NCI-H1694 (cell line): ENCODE measurements at places on chromosomes 1 and 21.

- DNase-seq, result peak; percentile 1
Measured at GRCh38 chr1:64039390-64039926, 164.0 kb upstream of the UBE2U start.

- DNase-seq, result no peak
Measured at GRCh38 chr1:48341221-48341620, 118.7 kb downstream of the SLC5A9 start.

GRCh38 chr1:219227360-219228057 lies 53.8 kb downstream of the LYPLAL1 start:
- no peak for DNase-seq

DNA sequence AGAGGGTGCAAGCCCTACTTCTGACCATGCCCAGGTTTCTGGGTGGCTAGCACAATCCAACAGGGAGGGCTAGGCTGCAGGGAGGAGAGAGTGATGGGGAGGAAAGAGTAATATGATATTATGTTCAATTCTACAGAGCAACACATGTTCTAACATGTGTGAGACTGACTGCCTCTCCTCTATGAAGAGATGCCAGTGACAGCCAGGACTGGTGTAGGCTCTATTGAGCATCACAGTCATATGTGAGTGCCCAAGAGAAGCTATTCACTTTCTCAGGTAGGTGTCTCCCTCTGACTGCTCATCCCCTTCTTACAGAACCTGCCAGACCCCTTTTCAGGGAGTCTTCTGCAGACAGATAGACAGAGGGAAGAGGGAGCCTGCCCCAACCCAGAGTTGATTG lies 446.1 kb downstream of the SIPA1L2 start:
- DNase-seq, result peak; percentile 69

DNA sequence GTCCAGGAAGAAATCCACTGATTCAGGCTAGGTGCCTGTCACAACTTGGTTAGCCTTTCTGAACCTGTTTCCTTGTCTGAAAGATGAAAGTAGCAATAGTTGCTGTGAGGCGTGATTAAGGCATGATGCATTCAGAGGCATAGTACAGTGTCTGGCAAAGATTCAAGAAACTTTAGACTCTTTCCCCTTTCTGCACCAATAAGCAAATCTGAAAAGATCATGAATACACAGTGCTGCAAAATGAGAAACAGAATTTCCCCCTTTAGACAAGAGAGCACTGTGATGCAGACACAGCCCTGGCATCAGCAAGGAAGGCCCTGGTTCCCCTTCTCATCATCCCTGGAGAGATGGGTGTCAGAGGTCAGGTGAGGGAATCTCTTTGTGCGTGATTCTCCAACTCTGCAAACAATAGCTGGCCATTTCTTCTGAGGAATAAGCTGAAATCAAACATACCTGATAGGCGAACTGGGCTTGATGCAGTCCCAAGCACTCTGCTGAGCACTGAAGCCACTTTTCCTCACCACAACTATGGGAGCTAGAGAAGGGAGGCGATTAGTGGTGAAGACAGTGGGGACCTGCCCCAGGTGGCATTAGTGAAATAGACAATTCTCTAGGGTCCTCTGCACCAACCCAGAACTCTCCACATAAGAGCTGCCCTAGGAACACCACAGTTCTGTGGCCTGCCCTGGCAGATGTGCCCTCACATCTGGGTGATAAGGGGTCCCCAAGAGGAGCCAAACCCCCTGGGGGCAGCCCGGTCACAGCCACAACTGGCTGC lies 41.7 kb downstream of the ITPKB start:
- no peak for DNase-seq

GRCh38 chr1:161038523-161039153 lies at the start of gene TSTD1:
Gene TSTD1 (minus strand): TSS chr1:161038964. CDS start chr1:161038889, 75 bp downstream.
- no peak for DNase-seq

DNA sequence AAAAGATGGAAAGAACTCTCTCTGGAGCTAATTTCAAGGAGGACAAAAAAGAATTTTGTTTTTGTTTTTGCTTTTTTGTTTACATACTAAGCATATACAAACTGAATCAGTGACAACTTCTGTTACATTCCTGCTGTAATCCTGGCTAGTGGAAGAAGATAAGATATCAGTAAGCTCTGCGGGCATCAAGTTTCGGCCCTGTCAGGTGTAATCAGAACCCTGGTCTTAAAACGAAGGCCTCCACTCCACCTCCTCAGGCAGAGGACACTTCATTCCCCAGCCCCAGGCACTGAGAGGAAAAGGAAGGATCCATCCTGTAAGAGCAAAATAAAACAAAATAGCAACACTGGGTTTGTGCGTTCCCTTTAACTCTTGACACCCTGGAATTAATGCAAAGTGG lies 88.9 kb upstream of the ARHGAP29 start:
- no peak for DNase-seq

- DNase-seq, result peak; percentile 47
Measured at GRCh38 chr1:53949023-53949990, 3.2 kb downstream of the LRRC42 start.

DNA sequence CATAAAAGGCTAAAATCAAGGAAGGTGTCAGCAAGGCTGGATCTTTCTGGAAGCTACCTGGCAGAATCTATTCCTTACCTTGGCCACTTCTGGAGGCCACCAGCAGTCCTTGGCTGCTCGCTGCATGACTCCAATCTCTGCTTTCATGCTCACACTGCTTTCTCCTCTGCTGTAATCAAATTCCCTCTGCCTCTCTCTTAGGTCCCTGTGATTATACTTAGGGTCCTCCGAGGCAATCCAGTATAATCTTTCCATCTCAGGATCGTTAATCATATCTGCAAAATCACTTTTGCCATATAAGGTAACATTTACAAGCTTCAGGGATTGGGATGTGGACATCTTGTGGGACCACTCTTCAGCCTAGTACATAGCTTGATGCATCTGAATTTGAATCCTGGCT lies 110.7 kb upstream of the IVNS1ABP start:
- no peak for DNase-seq

GRCh38 chr21:44938772-44939531 lies 877 bp upstream of the SLX9 start:
- DNase-seq, result no peak

DNA sequence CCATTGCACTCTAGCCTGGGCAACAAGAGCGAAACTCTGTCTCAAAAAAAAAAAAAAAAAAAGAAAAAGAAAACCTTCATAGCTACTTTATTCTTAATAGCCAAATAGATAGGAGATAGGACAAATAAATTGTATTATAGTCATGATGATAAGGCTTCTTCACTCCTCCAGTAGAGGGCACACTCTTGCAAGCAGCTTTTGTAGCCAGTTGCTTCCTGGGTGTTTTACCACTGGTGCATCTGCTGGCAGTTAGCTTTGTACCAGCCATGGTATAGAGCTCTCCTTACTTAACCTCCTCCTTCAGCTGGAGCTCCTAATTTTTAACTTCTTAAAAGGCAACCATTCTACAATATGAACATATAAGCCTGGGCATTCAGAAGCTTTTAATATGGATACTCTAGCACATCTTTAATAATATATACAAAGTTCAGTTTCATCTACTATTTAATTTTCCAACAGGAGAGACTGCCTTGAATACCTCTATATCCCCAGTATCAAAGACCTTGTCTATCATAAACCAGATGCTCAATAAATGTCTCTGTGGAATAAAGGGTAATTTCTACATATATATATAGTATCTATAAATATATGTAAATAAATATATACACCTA lies 35.8 kb downstream of the EVI5 start:
- peak; percentile 60 for DNase-seq

DNA sequence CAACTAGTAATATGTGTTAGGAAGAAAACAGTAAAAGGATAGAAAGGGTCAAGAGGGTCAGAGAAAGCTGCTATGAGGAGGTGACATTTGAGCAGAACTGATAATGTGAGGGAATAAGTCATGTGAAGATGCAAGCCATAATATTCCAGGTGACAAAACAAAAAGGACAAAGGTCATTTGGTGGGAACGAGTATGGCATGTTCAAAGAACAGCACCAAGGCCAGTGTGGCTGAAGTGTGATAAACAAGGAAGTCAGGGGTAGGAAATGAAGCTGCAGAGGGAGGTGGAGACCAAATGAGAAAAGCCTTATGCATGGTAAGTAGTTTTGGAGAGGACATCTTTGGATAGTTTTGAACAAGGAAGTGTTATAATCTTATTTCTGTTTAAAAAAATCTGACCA lies 46.7 kb downstream of the LPGAT1 start:
- no peak for DNase-seq

- DNase-seq, result no peak
Measured at GRCh38 chr1:185636848-185637247, 97.3 kb upstream of the HMCN1 start.

DNA sequence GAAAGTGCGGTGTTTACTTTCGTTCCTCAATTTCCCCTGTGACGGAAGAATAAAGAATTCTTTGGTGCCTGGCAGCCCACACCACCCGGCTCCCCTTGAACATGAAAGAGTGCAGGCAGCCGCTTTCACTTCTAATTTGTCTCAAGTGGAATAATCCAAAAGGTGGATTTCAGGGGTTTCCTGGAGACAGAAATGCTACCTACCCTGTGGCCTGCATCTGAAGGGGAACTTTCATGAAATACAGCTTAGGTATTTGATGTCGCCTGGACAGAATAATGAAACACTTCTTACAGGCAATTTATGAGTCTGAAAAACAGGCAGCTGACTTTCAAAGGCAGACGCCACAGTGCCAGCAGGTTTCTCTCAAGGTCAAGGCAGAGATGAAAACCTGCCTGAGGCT lies 169.5 kb upstream of the USP24 start:
- no peak for DNase-seq

DNA sequence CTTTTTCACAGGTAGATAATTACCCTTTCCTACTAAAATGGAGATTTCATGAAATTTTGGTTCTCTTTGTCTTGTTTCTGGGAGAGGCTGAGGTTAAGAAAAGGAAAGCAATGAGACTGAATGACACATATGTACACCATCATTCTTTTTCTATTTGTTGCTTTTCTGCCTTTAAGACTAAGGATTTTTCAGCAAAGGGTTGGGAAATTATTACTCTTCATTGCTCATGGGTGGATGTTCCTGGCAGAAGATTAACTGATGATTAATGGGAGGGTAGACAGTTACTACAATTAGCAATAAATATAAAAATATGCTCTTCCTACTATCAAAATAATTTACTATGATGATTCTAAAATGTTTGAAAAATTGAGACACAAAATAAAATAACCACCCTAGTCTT lies 316.5 kb upstream of the USP24 start:
- no peak for DNase-seq

DNA sequence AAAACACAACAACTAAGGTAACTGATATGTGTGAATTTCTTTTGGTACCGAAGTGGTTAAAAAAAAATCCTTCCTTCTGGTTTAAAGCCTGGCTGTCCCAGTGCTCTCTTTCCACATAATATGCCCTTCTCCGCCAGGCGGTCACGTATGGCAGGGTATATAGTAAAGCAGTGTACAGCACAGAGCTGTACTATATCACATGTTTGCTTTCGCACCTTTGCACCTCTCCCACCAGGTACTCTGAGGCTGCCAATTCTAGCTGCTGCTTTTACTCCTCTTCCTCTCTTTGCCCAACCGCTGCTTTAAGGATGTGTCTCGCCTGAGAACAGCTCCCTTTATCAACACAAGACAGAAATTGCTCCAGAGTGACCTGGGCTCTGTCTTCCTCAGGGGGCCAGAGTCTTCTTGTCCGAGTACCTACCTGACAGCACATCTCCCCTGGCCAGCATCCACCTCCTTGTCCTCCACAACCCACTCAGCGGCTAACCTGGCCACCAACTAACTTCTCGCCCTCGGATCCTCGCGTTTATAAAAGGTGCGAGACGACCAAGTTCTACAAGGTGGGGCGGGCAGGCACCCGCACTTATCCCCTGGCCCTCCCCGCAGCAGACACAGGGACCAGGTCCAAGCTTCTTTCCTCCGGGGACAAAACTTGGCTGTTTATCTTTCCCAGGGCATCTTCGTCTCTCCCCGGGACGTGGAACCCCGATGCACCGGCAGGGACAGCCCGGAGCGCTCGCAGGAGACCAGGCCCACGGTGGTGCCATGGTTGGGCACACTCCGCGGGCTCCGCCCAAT lies 1.6 kb downstream of the COLGALT2 start:
- no peak for DNase-seq

DNA sequence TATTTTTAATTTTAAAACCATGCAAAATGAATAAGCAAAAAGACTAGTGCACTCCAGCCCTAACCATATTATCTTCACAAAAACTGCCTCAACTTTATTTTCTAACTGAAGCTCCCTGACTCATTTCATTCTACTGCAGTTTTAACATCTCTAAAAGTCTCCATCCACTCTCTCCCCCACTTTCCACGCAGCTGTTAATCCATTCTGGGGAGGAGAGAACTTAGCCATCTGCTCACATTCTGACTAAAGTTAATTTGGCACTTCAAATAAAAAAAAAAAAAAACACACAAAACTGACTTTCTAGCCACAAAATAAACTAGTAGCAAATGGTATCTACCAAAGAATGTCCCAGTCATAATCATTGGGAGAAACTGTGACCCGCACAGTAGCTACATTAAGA lies 5.4 kb upstream of the MYBPHL start:
- DNase-seq, result peak; percentile 79

GRCh38 chr1:51295926-51296325 lies 34.4 kb downstream of the TTC39A start:
- DNase-seq, result no peak

GRCh38 chr1:116983112-116983511 lies 18.4 kb upstream of the CD101 start:
- DNase-seq, result no peak

DNA sequence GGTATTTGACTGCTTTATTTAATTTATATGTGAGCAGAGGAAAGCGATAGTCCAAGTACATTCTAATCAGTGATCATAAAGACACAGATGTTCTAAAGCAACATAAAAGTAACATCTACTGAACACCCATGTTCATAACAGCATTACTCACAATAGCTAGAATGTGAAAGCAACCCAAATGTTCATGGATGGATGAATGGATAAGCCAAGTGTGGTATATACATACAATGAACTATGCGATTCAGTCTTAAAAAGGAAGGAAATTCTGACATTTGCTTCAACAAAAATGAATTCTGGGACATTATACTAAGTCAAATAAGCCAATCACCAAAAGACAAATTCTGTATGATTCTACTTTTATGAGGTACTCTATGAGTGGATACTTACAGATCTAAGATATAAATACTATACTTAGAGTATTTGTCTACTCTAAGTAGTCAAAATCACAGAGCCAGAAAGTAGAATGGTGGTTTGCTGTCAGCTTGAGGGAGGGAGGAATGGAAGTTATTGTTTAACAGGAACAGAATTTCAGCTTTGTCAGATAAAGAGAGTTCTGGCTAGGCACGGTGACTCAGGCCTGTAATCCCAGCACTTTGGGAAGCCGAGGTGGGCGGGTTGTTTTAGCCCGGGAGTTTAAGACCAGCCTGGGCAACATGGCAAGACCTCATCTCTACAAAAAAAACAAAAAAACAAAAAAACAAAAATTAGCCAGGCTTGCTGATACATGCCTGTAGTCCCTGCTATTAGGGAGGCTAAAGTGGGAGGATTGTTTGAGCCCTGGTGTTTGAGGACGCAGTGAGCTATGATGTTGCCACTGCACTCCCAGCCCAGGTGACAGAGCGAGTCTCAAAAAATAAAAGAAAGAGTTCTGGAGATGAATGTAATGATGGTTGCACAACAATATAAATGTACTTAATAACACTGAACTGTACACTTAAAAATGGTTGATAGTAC lies 79.7 kb upstream of the ARHGAP29 start:
- DNase-seq, result no peak
